Femur (tissue), 1 donor: ENCODE measurements at places on chromosomes 7 and 10.

- DNase-seq: no peak
These were observed 648.2 kb downstream of the SDK1 start for GRCh38 chr7:3949242-3949640.

- DNase-seq: no peak
These were observed 760 bp upstream of the KCTD7 start for GRCh38 chr7:66627881-66628360.

- DNase-seq: no peak
These were observed 133.1 kb upstream of the PPP1R3A start for GRCh38 chr7:114051871-114052331.

GRCh38 chr10:130787243-130787642, 524.3 kb downstream of the TCERG1L start:
- DNase-seq: no peak

DNA sequence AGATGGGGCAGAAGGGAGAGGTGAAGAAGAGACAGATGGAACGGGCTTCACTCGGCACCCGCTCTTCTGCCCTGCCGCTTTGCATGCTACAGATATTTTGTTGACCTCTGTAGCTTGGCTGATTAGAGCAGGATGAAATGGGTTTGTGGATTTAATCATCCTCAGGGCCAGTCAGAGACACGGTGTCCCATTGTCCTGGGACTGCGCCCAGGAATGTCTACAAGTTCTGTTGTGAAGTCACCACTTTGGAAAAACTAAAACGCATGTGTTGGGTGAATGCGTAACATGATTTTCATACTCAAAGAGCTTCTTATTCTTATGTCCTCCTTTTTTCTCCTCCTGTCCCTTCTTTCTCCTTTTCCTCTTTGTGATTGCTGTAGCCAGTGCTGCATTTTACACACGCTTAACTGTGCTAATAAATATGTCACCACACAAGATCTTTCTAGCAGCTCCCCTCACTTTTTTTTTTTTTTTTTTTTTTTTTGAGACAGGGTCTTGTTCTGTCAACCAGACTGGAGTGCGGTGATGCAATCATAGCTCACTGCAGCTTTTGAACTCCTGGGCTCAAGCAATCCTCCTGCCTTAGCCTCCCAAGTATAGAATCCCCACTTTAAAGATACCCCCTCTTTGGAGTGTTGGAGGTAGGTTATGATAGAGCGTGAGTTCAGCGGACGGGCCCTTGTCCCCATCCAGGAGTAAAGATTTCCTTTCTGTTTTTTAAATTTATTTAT, 3.4 kb downstream of the CPA4 start:
- no peak for DNase-seq

DNA sequence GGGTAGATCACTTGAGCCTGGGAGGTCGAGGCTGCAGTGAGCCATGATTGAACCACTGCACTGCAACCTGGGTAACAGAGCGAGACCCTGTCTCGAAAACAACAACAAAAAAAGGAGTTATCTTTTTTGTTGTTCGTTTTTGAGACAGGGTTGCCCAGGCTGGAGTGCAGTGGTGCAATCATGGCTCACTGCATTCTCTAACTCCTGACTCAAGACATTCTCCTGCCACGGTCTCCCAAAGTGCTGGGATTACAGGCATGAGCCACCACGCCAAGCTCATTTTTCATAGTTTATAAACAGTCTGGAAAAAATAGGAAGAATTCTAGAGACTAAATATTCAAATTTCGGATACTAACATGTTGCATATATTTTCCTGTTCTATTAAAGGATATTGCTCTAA, 29.4 kb downstream of the SFXN4 start:
- no peak for DNase-seq

DNA sequence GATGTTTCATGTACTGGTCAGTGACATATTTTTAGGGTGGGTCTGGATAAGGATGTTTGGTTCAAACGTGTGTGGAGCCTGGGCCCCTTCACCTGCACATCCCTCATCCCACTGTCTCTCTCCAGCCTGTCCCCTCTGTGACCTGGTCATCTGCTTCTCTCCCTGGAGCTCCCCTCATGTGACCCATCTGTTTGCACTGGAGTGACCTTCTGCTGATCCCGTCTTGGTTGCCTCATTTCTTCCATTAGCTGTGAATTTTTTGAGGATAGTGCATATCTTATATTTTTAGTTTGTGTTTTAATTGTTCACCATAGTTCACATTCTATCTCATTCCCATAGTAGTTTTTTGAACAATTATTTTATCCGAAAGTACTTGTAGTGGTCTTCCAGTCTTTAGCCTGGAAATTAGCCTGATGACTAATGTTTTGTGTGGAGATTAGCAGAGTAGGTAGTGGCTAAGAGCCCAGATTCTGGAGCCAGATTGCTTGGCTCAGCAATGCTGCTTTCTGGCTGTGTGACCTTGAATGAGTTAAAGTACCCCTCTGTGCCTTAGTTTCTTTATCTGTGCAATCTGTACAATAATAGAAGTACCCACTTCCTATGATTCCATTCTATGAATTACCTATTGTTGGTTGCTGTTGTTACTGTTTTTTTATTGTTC, 224.5 kb downstream of the LRMDA start:
- no peak for DNase-seq

DNA sequence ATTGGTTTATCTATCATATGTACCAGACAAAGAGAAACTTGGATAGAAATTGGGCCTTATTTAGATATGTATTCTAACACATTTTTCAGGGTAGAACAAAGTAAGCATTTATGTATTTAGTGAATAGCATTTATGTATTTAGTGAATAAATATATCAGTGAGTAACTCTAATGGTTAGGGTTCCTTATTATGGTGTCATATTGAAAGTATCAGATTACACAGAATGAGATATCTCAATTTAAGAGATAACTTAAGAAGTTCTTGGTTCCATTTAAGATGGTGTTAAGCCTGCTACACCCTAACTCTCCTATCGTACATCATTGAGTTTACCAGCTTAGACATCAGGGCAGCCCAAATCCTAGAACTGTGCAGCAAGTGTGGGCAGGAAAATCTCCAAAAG, 35.9 kb upstream of the DMTF1 start:
- no peak for DNase-seq

- no peak for DNase-seq
These were observed 7.4 kb upstream of the MALRD1 start for GRCh38 chr10:19041171-19041570.

DNA sequence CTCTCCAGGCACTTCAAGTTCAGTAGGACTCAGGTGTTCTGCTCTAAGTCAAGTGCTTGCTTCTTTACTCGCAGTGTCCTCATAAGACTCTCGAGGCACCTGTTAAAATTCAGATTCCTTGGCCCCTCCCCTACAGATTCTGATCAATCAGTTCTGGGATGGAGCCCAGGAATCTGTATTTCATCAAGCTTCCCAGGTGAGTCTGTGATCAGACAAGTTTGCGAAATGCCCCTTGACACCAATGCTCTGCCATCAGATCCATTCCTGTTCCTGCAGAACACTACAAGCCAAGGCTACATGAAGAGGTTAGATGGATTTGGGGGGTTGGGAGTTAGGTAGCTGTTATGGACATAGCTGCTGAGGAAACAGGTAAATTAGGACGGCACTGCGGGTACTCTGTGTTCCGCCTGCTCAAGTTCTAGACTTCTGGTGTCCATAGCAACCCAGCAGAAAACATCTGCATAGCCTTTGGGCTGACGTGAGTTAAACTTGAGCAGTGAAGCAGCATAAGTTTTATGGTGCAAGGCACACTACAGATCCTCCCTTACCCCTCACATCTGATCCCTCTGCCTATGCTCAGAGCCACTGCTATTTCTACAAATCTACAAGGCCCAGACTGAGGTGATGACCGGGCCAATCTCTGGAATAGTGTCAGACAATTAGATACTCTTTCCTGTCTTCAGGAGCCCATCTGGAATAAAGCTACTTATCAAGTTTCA, 6.8 kb upstream of the NCOA4 start:
- DNase-seq: no peak

DNA sequence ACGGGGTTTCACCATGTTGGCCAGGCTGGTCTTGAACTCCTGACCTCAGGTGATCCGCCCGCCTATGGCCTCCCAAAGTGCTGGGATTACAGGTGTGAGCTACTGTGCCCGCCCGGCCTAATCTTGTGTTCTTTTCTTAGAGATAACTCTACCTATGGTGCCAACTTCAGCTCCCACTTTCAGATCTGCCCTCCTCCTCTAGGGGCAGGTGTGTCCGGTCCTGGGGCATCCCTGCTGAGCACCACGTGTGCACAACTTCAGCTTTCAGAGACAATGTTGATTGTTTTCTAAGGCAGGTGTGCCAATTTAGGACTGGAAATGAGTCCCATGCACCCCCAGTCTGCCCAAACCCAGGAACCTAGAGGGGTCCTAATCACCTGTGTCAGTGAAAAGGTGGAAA, 18.5 kb upstream of the FXYD4 start:
- no peak for DNase-seq

DNA sequence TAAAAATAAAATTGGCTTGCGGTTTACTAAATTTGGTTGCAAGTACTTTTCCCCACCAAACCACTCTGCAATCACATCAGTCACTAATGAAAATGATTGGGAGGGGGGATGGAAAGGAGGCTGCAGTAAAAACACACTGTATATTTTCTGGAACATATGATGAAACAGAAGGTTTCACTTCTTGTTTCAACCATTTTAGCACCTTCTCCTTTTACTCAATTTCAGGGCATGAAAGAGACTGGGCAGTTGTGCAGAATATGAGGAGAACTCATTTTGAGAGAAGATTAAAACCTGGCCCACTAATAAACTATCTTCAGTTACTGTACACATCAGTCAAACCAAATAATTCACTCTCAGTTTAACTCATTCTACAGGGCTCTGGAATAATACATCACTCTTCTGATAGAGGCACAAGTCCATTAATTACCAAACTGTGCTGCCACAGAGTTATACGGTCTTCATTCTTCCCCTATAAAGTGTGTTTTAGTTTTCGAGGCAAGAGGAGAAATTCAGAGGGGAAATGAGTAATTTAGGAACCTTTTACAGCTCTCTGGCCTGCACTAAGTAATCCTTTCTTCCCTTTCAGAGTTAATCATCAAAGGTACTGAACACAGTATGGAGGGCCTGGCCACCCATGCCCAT, 25.5 kb downstream of the JAZF1 start:
- no peak for DNase-seq

DNA sequence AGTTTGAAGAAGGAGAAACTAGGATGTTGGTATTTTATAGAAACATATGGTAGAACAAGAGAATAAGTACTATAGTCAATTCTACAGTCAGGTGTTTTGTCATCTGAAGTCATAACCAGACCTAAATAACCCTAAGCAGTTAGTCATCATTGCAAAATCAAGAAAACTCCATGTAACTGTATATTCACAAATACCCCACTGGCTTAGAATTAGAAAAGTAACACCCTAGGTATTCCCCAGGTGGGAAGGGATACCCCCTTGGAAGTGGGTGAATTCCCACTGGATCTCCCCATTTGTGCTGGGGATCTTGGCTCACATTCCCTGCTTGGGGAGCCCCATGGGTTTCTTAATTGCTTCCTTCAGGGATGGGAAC, 45.9 kb upstream of the ITGB8 start:
- no peak for DNase-seq

GRCh38 chr10:93993414-93993781, 333 bp upstream of the PLCE1 start:
- no peak for DNase-seq

- peak; percentile 20 for DNase-seq
These were observed 87.7 kb downstream of the PRKG1 start for GRCh38 chr10:51162002-51162401.

- DNase-seq: no peak
These were observed 35.0 kb upstream of the IL15RA start for GRCh38 chr10:6012121-6012905.

DNA sequence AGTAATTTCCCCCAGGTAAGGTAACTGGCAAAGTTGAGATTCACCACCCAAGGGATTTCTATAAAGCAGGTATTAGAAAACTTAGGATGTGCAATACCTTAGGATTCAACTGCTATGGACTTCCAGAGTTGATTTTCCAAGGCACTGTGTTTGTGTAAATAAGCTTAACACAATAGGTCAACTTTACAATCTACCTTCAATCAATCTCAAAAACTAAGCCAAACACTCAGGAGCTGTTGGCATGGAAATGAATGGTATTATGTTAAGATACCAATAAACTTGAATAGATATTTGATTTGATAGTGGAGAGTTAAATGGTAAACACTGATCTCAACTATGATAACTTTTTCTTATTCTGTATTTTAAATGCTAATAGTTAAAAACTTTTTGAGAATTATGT, 762 bp upstream of the SEMA3E start:
- no peak for DNase-seq

- no peak for DNase-seq
These were observed 2.9 kb upstream of the IGFBP1 start for GRCh38 chr7:45885264-45885882.

DNA sequence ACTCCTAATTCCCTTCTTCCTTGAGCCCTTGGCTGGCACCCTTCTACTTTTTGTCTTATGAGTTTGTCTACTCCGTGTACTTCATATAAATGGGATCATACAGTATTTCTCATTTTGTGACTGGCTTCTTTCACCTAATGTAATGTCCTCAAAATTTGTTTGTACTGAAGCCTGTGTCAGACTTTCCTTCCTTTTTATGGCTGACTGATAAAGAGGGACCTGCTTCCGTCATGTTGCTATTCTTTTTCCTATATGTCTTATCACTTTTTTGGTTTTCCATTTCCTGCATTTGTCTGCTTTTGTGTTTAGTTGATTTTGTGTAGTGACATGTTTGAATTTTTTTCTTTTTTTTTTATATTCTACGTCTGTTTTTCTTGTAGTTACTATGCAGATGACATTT, 470.9 kb downstream of the SDK1 start:
- DNase-seq: no peak

GRCh38 chr10:89580243-89580642, 44.8 kb upstream of the SLC16A12 start:
- DNase-seq: no peak

DNA sequence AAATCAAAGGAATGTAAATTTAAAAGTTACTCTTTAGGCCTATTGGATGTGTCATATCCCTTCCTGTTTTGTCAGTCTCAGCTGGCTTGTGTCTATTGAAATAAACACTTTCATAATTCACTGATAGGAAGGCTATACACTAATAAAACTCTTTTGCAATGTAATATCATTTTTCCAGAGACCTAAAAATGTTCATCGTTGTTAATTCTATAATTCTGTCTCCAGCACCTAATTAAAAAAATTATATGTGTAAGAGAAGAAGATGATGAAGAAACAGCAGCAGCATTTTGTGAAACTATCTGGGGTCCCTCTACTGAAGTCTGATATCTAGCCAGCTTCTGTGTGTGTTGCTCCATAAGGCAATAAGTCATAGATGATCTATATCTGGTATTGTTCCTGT, 602.7 kb downstream of the ETV1 start:
- no peak for DNase-seq

- no peak for DNase-seq
These were observed 3.8 kb downstream of the GLI3 start for GRCh38 chr7:42233171-42233570.

GRCh38 chr7:142796501-142797390, 26.0 kb downstream of the PRSS2 start:
- no peak for DNase-seq

DNA sequence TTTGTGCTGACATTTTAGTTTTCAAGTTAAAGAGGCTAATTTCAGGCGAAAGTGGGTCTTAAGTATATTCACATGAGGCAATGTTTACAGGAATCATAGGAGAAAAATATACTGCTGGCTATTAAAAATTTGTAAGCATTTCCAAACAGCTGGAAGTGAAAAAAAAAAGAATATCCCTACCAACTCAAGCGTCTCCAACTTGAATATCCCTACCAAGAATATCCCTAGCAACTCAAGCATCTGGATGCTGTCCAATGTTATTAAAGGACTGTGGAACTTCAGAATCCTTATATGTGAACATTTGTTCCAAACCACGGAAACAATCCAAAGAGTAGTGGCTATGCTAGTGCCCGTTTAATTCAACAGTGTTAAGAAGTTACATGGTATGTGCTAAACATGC, 1303.0 kb downstream of the GATA3 start:
- DNase-seq: no peak
